ENCODE measurements at places on chromosomes 12 and 14. TPM values are rescaled to one million over a fixed set of nuclear protein-coding genes. Genes with fewer than 3 reads are reported as not detected.

The GPR84 gene
- total RNA-seq = 0.22 TPM

DNA sequence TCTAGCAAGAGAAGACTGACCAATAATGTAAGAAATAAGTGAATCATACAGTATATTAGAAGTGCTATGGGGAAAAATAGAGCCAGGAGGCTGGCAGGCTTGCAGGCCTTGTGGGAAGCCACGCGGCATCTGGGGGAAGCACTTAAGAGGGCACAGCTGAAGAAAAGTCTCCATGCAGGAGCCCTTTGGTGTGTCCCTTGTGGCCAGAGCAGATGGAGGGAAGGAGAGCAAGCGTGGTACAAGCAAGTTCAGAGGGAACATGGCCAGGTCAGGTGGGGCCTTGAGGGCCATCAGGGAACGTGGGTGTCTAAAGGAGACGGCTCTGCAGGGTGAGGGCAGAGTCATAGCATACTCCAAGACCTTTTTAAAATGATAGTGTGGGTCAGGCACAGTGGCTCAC, 51.7 kb downstream of the LRRC74A start:
- DNase-seq = no peak

DNA sequence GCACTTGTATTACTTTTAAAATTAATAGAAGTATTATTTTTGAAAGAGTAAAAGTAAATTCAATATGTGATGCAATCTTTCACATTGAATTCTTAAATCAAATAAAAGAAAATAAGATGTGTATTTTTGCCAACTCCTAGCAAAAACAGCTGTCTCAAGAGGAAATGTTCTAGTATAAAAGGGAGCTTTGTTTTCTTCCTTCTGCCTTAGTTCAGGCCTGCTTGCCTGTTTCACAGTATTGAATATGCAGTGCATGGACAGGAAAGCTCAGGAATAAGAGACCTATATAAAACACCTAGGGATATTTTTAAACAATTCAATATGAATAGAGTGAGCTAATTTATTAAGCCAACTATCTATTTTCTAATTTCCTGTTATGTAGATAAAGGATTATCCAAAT, 294.8 kb upstream of the G2E3 start:
- DNase-seq = no peak

The CLEC2B gene
- 6.8 TPM for total RNA-seq

GRCh38 chr12:112126911-112127310, 1.6 kb downstream of the TRAFD1 start:
- DNase-seq = no peak

DNA sequence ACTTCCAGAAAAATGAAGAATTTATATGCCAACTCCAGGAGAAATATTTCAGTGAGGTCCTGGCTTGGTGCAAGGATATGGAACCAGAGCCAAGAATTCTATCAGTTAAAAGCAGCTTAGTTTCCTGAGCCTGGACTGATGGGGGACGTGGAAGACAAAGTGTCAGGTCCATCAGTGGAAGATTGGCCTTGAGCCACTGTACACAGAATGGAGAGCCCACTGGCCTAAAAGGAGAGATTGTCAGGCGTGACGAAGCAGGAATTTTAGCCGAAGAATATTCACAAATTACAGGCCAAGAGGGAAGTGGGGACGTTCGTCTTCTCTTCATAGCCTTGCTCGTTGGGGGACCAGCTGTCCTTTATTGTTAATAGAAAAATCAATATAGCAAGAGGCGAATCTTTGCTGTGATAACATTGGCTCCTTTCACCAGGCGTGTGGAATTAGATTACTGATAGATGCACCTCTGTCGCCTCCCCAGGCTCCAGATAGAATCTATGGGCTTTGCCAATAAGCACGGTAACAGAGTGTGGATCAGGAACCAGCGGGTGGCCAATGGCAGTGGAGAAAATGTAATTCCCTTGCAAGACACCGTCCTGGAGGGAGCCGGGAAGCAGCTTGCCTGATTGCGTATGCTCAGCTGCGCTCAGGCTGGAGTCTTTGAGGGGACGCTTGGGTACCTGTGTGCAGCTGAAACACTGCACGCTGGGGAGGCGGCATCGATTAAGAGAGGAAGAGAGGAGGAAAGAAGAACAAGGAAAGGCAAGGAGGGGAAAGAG, 56.4 kb downstream of the TMEM132C start:
- no peak for DNase-seq

- no peak for DNase-seq
Observed at GRCh38 chr12:127133675-127134335, 1133.2 kb upstream of the TMEM132C start.

DNA sequence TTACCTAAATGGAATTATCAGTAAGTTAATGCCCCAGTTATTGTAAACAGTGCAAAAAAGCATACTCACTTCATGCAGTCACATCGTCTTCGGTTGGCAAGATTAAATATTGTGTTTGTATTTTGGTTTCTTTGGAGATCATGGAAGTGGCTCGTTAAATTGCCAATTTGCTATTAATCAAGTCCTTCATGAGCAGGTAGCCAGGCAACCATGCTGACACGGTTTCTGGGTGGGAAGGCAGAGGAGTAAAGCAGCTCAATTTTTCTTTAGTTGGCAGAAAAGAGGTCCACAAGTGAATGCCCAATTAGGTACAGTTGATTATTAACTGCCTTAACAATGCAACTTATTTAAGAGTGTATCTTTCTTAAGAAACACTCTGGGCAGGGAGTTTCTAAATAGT, 43.9 kb downstream of the PPP4R3A start:
- no peak for DNase-seq

DNA sequence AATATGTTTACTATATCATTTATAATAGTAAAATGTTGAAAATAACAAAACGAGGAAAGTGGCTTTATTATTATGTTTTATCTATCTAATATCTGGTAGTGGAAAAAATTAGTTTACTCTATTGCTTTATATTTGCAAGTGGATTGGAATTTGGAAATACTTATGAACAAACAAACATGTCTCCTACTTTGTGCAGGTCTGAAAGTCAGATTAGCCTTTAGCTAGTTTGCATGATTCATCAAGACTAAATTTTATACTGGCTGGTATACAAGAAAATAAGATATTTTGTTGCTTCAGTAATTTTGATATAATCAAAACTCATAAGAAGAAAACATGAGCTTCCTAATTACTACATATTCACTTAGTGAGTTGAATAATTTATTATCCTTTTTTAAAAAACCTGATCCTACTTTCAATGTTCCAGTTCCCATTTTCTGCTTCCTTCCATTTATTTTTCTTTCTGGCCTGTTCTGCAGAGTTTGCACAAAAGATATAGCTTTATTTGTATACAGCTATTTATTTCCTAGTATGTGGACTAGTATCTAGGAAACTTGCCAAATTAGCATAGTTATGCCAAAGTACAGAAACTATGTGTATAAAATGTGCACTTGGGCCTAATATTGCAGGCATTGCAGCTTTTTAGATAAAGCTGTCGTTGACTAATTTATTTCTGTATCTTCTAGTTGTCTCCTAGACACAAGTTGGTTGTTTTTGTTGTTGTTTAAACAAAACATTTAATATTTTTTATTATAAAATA, 122.0 kb downstream of the AKAP6 start:
- no peak for DNase-seq

DNA sequence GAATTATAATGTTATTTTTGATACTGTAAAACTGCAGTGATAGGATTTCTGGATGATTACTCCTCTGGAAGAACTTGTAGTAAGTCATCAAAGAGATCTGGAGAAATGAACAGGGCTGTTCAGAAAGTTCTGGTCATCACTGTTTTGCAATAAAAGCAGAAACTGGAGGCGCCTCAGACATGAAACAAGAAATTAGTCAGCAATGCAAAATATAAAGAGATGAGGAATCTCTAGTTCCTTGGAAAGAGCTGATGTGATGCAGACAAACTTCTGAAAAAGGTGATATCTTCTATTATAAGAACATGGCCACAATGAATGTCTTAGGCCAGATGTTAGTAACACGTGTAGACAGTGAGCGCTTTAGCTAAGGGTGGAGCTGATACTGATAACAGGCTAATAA, 9.5 kb downstream of the ACIN1 start:
- no peak for DNase-seq

DNA sequence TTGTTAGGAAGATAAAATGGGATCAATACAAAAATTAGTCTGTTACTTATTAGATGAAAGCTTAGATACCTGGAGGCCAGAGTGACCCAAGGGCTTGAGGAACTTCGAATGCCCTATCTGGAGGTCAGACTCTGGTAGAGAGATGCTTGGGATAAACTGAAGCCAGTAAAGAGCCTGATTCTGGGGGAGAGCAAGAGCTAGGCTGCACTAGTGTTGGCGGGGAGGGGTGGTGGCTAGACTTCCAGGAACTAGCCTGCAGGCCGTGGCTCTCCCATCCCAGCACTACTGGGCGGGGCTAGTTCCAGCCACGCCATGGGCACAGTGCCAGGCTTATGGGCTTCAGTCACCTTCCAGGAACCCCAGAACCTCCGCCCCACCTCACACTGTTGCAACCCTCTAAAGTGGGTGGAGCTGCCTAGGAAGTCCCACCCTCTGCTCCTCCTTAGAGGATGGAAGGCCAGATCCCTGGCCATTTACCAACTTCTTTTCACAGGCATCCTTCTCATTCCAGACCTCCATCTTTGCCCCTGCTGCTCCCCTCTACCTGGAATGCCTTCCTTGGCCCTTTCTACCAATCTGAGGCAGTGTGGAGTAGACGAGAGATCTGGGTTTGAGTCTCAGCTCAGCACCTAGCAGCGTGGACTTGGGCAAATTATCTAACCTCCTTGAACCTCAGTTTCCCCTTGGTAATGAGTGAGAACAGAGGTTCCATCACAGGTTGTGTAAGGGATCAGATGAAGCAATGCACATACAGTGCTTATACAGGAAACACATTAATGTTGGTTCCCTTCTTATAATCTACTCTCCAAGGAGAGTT, 6.3 kb upstream of the NFE2 start:
- DNase-seq = peak; percentile 95

DNA sequence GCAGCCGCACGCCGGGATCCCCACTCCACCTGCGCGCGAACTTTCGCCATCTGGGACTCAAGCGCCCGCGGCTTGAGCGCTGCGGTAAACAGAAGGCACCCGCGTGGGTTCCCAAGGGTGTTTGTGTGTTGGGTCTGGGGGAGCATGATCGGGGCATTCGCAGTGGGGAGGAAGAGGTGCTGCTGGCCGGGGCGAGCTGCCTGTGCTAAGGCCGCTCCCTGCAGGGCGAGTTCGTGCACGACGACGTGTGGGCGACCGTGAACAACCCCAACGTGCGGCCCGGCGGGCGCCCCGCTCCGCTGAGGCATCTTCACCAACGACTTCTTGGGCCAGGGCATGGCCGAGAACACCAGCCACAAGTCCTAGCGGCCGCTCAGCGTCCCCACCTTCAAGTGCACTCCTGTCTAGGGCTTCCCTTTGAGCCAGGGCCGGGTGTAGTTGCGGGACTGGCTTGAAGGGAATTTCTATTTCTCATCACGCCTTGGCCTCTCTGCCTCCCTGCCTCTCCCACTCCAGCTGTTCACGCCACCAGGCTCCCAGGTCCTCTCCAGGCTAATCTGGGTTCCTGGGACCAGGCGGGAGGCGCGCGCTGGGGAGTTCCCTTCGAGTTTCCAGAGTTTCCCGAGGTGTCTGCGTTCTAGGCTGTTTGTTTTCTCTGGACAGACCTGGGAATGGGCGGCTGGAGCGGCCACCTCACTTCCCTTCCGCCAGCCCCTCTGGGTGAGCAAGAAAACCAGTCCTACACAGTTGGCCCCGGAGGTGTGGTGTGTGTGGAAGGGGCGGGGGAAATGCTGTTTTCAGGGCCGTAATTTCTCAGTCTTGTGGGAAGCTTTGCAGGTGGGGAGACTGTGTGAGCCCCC, 417.8 kb upstream of the TMTC1 start:
- DNase-seq = no peak

Measured in Right ventricle myocardium inferior (tissue), 1 donor.